Central memory CD8-positive, alpha-beta T cell (primary cell): ENCODE measurements at places on chromosomes 2 and 18.

DNA sequence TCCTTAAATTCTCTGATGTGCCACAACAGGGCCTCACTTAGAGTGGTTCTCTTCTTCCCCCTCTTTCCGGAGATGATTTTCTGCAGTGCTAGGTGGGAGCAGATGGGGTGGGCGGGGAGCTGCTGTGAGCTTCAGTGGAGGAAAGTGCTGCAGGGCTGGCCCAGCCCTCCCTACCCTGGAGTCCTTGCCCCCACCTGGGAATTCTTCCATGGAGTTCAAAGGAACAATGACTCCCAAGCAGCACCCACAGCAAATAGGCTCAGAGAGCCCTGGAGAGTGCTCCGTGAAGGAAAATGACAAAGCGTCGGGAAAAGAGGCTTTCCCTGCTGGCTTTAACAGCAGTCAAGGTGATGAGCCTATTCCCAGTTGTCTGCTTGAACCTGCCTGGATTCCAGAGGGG lies 28.8 kb downstream of the LOXHD1 start:
- DNase-seq: no peak

GRCh38 chr2:128370468-128371247 lies 52.0 kb upstream of the HS6ST1 start:
- DNase-seq: no peak

- DNase-seq: no peak
Measured at GRCh38 chr2:161068670-161069069, 91.6 kb upstream of the TANK start.

DNA sequence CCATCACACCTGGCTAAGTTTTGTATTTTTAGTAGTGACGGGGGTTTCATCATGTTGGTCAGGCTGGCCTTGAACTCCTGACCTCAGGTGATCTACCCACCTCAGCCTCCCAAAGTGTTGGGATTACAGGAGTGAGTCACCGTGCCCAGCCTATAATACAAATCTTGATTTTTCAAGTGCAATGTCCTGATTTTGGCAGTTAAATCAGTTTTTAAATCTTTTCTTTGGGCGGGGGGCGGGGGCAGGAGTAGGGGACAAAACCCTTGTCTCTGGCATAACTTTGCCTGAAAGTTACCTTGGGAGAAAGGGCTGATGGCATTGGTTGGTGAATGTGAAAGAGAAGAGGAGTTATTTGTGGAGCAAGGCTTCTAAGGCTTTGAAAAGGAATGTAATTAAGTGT lies 12.3 kb downstream of the GALNT1 start:
- DNase-seq: no peak

- no peak for DNase-seq
Measured at GRCh38 chr2:23589739-23590138, 204.8 kb downstream of the KLHL29 start.
